Kasumi-1 (cell line): ENCODE measurements at places on chromosomes 5 and 9.

- DNase-seq: peak; percentile 28
These were observed 52.0 kb upstream of the TJP2 start for GRCh38 chr9:69122082-69122548.

GRCh38 chr5:76732405-76733048 lies 16.6 kb downstream of the F2R start:
- no peak for DNase-seq

GRCh38 chr5:142069606-142070399 lies 38.8 kb upstream of the NDFIP1 start:
- DNase-seq: no peak

GRCh38 chr9:114140850-114141249 lies 14.5 kb upstream of the COL27A1 start:
- DNase-seq: no peak

- no peak for DNase-seq
These were observed 8.7 kb downstream of the NACC2 start for GRCh38 chr9:136086213-136086881.

DNA sequence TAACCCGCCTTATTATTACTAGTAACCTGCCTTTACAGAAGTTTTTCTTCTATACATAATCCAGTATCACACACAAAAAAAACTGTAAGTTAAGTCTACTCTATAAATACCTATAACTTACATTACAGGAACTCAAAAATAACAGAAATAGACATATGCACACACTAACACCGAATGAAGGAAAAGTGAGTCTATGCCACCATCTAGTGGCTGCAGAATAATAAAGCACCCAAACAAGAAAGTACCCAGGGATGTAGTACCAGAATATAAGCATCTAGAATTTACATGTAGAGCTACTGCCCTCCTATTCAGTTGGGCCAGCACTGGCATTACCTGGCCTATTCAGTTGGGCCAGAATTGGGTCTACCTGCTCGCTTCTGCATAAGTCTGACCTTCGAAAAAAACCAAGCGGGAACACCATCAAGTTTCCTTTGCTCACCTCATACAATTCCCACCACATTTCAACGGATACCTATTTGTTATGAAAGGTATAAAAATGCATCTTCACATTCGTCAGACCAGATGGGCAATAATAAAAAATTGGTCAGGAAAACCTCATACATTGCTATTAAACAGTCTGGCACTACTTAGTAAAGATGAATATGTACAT lies 4.0 kb upstream of the NIPSNAP3A start:
- DNase-seq: peak; percentile 87

DNA sequence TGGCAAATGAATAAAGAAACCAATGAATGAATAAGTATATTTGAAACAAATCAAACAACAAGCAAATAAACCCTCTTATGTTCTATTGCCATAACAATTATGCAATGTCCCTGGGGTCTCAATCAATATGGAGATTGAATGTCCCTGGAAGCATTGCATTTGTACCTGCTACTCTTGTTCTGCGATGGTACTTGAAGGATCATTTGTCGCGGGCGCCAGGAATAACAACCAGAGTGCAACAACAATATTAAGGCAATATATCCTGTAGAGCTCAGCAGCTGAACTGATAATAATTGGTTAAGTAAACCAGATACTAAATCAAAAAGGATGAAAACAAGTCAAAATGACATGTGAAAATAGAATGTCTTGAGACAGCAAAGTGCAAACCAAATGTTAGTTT lies 1001.9 kb upstream of the NUDT12 start:
- no peak for DNase-seq

GRCh38 chr5:61474746-61475145 lies 142.7 kb downstream of the ZSWIM6 start:
- no peak for DNase-seq

DNA sequence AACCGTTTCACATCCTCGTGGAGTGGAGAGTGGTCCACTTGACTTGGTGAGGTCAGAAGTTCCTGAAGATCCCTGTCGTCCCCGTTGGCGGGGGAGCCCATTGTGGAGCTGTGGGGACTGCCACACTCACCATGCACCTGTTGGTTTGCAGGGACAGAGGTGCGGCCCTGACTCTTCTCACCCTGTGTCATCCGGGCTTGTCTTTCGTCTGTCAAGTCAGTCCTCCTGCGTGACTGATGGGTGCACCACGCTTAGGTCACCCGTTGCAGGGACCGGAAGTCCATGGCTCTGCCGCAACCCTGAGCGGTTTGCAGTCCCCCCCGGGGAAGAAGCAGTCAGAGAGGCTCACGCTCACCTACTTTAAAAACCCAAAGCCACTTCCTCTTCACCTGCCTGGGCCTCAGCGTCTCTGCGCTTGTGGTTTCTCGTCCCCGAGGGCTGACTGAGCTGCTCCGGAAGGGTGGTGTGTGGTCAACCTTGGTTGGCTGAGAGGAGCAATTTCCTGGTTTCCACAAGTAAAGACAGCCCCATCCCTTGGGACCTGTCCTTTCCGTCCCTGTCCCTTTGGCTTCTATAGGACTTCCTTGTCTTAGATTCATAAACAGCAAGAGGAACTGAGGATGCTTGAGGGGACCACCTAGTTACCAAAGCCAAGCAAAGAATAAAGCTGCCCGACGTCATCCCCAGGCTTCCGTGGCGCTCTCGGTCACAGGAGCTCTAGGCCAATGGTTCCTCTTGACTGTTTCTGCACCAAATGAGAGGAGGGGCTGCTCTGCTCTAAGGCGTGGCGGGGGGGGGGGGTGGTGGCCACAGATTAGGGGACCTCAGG lies 53.2 kb downstream of the USP20 start:
- DNase-seq: peak; percentile 81
